ENCODE measurements at places on chromosomes 1 and 21. TPM values are rescaled to one million over a fixed set of nuclear protein-coding genes. Genes with fewer than 3 reads are reported as not detected.

GRCh38 chr1:54037476-54037875, 15.5 kb downstream of the TMEM59 start:
- peaks cover 10% of the 10 kb centered on the region for H3K4me1 ChIP-seq
- H3K4me3 ChIP-seq: no peak overlapping the region
- peaks cover 98% of the 10 kb centered on the region for H3K36me3 ChIP-seq
- no peak overlapping the region for H3K27ac ChIP-seq

DNA sequence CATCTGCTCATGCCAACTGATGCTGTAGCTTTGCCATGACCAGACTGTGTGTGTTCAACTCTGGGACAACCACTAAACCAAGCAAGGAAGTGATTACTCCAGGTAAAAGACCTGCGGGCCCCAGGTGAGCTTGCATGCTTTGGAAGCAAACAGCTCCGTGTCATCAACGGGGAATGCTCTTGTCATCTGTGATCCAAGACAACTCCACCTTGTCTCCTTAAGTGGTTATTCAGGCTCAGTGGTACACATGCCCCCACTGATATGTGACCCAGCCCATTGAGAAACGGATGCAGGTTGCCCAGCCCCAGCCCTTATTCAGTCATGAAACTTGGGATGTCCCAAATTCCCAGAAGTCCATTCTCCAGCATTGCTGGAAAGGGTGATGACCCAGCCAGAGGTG, 89.0 kb downstream of the TIAM1 start:
- H3K27ac ChIP-seq: no peak overlapping the region
- peaks cover 4% of the 10 kb centered on the region for H3K27me3 ChIP-seq
- no peaks in the 10 kb centered on the region for H3K36me3 ChIP-seq
- no peak for DNase-seq
- no peak overlapping the region for H3K4me3 ChIP-seq
- no peaks in the 10 kb centered on the region for H3K4me1 ChIP-seq

DNA sequence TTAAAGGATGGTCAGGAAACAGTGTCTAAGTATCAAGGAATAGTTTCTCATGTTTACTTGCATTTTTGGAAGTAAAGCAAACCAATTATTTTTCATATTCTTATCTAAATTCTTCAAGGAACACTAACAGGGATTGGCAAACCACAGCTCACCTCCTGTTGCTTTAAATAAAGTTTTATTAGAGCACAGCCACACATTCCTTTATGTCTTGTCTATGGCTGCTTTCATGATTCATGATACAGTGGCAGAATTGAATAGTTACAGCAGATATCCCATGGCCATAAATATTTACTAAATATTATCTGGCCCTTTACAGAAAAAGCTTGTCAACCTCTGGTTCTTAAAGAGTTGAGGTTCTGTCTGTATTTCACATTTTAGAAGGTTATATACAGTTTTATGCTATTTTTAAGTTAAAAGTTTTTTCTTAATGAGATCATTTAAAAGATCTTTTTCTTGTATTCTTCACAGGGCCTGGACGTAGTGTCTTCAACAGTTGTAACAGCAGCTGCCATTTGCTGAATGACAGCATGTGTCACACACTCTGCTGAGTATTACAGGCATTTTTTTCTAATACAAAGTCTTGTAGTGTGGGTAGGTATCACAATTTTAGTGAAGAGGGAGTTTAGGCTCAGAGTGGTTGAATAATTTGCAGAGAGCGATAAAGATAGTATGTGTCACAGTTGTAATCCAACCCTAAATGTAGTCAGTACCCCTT, 2.6 kb downstream of the ZNF691 start:
- peaks cover 39% of the 10 kb centered on the region for H3K4me1 ChIP-seq
- DNase-seq: no peak
- H3K27ac ChIP-seq: no peak overlapping the region
- H3K27me3 ChIP-seq: no peaks in the 10 kb centered on the region
- H3K4me3 ChIP-seq: no peak overlapping the region
- H3K36me3 ChIP-seq: peaks cover 33% of the 10 kb centered on the region

DNA sequence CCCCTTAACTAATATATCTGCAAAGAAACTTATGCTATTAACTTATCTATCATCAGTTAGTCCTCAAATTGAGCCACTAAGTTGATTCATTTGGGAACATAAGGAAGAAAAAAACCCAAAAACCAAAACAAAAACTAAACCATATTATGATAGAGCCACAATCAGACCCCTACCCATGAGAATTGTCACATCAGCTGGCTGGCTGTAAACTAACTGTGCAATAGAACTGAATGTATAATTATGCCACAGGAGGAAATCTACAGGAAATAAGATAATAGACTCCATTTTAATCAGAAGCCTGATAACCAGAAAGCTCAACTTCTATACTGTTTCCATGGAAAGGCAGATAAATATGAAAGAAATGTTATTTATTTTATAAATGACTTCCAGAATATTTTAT, 110.0 kb downstream of the RGL1 start:
- H3K27me3 ChIP-seq: no peaks in the 10 kb centered on the region
- H3K27ac ChIP-seq: peak overlapping the region; percentile 66
- peaks cover 71% of the 10 kb centered on the region for H3K36me3 ChIP-seq
- no peak overlapping the region for H3K4me3 ChIP-seq
- peaks cover 32% of the 10 kb centered on the region for H3K4me1 ChIP-seq

Gene EPHX1
- total RNA-seq: 49.7 TPM

GRCh38 chr1:148372731-148373130, 110.4 kb downstream of the PPIAL4G start:
- DNase-seq: no peak
- no peaks in the 10 kb centered on the region for H3K4me1 ChIP-seq
- H3K36me3 ChIP-seq: no peaks in the 10 kb centered on the region
- H3K27ac ChIP-seq: no peak overlapping the region
- no peak overlapping the region for H3K4me3 ChIP-seq
